ENCODE measurements at places on chromosomes 3 and 15.
A peak's percentile ranks its signal among the peaks of the same experiment; 100 is the strongest.

DNA sequence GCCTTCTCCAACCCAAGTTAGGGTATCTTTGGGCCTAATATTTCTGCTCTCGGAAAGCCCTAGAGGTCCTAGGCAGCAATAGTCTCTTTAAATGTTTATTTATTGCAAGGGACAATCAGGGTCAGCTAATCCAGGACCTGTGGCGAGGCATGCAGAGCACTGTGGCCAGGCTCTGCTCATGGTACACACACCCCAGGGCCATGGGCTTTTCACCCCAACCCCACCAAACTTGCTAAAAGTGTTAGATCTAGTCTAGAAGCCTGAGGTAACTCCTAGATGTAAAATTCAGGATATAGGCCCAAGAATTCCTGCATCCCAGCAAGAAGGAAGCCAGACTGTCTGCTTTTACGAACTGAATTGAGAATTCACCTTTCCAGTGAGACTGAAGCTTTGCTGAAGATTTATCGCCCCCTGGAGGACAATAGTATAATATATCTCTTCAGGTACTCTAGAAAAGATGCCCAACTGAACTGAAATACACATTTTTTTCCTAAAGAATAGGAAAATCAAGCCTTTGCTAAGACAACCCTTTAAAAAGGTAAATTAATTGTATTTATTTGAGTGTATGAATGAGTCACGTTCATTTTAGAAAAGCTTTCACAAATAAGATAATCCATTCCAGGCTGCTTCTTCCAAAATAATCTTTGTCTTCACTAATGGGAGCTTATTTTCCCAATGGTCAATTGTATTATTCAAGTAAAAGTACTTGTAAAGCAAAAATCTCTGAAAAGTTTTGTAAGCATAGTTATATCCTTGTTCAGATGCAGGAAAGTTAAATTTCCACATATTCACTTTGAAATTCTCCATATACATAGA, 89.8 kb downstream of the LRRC3B start:
- no peak for DNase-seq

DNA sequence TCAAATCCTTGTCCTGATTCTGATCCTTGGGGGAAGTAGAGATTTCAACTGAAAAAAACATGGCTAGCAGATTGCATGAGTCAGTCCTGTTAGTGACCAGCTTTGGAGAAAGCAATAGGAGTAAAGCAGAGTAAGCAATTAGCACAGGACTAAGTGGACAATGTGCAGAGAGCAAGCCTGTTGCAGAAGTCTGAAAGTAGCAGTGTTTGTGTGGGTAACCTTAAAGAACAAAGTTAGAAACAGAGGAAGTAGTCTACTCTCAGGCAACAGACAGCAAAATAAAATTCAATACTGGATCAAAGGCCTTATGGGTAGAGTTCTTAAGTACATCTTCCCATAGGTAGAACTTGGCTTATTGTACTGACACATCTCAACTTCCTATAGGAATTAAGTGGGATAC, 916.8 kb downstream of the CADM2 start:
- DNase-seq, result no peak

DNA sequence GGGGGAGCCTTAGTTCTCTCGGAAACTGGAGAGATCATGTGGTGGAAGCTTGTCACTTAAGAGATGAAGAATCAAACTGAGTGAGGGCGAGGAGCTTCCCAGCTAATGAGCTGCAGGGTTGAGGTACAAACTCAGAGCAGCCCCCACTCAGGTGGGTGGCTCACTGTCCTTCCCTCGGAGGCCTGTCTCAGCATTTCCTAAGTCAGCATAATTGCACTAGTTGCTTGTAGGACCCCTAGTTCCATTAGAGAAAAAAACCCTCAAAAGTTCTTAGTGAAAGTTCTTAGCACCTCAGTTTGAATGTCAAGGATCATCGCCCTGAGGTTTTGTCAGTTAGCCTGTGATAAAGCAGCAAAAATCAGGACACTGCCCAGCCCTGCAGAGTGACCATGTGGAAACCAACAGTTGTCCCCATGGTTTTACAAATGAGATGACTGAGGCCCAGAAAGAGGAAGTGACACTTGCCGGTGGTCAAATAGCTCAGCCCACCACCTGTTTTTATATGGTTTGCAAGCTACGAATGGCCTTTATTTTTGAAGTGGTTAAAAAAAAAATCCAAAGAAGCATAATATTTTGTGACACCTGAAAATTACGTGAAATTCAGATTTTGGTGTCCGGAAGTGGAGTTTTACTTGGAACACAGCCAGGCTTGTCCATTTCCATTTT, 11.9 kb downstream of the SMAD6 start:
- no peak for DNase-seq

DNA sequence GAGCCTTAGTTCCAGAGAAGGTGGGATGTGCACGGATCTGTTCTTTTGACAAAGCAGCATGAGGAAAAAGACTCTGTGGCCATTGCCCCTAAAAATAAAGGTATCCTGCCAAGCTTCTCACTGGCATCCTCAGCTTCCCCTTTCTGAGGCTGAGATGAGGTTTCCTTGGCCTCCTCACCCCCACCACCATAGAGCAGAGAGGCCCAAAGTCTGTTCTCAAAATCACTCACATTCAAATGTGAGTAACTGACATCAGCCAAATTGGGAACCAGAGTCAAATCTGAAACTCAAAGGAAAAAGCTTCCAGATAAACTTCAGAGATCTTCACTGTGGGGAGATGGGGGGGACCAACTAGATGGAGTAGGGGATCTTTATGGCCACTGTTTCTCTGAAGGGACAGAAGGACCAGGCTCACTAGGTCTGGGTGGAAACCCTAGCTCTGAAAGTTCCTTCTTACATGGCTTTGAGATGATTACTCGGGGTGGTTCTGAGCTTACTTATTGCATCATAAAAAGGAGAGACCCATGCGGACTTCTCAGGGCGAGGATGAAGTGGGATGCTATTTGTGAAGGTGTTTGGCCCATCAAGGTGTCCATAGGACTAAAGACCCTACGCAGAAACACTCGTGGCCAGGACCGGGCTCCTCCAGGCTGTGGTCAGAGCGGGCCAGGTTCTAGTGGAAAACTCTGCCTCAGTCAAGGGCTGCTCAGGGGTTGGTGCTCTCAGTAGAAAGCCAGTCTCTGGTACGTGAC, 61.5 kb upstream of the MEF2A start:
- DNase-seq, result no peak

- peak; percentile 50 for DNase-seq
Observed at GRCh38 chr3:29427266-29428103, 146.6 kb downstream of the RBMS3 start.

All from heart left ventricle (tissue), 16 donors.